ENCODE measurements at places on chromosomes 2 and 18. TPM values are rescaled to one million over a fixed set of nuclear protein-coding genes. Genes with fewer than 3 reads are reported as not detected.

GRCh38 chr2:184610891-184611290 lies 12.6 kb downstream of the ZNF804A start:
- DNase-seq, result no peak

Gene CD8B
- total RNA-seq, result not detected

DNA sequence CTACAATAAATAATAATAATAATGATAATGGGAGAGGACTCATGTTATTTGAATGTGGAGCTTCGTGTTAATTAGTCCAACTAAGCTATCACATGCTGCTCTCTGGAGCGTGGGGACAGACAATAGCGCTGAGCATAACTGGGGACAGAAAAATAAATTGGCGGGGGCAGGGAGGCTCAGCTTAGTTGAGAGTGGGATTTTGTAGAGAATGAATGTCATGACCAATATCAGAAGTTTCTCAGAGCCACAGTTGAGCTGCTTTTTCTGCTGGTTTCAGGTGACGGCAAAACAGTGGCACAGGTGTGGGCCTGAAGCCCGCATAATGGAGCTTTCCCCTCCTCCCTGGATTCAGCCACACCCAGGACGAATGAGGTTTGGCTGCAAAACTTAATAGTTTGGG lies 111.1 kb upstream of the CAB39 start:
- no peak for DNase-seq

DNA sequence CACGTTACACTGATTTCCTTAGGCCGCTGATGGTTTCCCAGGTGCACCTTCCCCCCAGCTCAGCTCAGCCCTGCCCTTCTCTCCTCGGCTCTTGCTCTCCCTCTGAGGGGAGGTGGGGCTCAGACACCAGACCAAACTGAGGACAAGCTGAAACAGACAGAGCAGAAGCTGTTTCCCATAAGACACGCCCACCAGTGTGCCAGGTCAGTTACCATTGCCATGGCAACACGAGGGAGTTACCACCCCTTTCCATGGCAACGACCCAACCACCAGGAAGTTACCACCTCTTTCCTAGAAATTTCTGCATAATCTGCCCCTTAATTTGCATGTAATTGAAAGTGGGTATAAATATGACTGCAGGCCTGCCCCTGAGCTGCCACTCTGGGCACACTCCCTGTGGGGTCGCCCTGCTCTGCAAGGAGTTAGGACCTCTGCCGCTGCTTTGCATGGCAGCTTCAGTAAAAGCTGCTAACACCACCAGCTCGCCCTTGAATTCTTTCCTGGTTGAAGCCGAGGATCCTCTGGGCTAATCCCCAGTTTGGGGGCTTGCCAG lies 120.9 kb upstream of the SMIM21 start:
- DNase-seq, result no peak

DNA sequence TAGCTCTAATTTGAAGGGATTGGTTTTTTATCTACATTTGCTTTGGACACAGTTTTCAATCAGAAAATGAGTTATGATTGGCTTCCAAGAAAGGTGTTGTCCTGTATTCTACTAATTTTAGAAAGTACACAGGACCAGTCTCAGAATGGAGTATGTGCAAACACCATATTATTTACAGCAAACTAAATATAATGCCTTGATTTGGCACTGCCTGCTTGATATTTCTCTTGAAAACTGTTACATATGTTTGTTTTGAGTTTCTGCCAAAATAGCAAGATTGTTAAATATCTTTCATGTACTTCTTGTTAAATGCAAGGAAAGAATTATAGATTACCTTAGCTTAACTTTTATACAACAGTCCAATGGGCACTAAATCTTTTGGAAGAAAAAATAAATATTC lies 694.9 kb downstream of the KCNJ3 start:
- DNase-seq, result no peak

DNA sequence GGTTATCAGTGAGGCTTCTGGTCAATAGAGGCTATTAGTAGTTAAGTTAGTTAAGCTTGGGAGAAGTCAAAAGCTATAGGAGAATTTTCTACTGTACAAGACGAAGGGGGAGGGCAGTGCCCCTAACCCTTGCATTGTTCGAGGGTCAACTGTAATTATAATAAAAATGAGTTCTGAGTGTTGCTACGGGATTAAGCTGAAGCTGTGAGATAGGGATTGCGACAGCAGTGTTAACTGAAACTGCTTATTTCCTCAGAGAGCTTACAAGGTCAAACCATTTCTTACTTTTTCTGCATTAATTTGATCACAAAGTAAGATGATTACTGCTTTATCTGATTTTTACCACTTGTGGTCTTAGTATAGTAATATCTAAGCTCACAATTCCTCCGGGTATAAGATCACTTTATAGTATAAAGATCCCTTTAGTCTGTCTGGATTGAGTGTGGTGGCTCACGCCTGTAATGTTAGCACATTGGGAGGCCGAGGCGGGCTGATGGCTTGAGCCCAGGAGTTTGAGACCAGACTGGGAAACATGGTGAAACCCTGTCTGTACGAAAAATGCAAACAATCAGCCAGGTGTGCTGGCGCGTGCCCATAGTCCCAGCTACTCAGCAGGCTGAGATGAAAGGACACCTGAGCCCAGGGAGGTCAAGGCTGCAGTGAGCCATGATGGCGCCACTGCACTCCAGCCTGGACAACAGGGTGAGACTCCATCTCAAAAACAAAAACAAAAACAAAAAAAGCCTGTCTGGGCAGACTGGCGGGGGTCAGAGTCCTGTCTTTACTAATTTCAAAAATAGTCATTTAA lies 119.5 kb upstream of the TLK1 start:
- DNase-seq, result no peak

Gene DPP10
- total RNA-seq, result not detected
